ENCODE measurements at places on chromosomes 1 and 21. TPM values are rescaled to one million over a fixed set of nuclear protein-coding genes. Genes with fewer than 3 reads are reported as not detected.
A peak's percentile ranks its signal among the peaks of the same experiment; 100 is the strongest.

DNA sequence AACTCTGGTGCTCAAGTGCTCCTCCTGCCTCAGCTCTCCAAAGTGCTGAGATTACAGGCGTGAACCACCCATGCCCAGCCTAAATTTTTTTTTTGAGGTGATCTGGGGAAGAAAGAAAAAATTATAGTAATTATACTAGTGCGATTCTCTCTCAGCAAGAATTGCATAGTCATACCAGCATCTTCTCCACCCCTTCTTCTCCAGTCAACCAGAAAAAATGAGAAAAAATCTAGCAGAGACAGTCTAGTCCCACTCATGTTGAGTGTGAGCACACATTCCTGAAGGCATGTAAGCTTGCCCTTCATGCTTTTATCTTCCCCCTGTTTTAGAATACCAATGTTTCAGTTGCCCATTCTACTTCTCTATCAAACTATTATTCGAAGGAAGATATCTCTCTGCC is 207.6 kb downstream of the S1PR1 start:
- no peaks in the 10 kb centered on the region for H3K27me3 ChIP-seq
- no peak for DNase-seq
- H3K4me1 ChIP-seq, result peaks cover 36% of the 10 kb centered on the region
- H3K27ac ChIP-seq, result no peak overlapping the region

GRCh38 chr1:61287734-61288133 is 205.4 kb downstream of the NFIA start:
- H3K36me3 ChIP-seq, result peaks cover 5% of the 10 kb centered on the region

GRCh38 chr1:227521782-227522181 is 41.6 kb upstream of the ZNF678 start:
- H3K4me3 ChIP-seq, result no peak overlapping the region
- no peaks in the 10 kb centered on the region for H3K27me3 ChIP-seq
- no peak for DNase-seq
- H3K4me1 ChIP-seq, result no peaks in the 10 kb centered on the region

DNA sequence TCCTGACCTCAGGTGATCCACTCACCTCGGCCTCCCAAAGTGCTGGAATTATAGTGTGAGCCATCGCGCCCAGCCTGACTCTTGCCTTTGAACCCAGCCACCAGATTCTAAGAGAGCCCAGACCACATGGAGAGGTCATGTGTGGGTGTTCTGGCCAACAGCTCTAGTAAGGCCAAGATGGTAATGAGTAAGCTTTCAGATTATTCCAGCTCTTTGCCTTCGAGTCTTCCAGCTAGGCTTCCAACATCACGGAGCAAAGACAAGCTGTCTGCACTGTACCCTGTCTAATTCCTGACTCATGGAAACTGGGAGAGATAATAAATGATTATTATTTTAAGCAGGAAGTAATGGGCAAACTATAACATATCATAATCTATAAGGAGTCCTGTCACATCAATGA is 14.8 kb upstream of the ZFP69B start:
- no peaks in the 10 kb centered on the region for H3K27me3 ChIP-seq
- DNase-seq, result no peak
- H3K27ac ChIP-seq, result no peak overlapping the region
- no peaks in the 10 kb centered on the region for H3K4me1 ChIP-seq

DNA sequence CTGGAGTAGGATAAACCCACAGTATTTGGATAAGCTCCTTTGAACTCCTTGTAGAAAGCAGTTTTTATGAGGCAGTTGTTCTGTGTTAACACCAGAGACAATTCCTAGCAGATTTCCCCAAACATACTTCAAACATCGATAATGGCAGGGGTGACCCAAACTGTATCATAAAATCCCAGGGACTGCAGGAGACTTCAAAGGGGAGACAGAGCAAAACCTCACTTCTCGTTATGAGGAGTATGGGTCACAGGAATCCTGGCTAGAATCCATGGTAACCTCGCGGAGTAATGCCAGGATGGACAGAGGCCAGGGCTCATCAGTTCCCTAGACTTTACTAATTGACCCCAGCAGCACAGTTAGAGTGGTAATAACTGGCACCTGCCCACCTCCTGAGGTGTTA is 148.0 kb downstream of the DHRS3 start:
- DNase-seq, result no peak
- peaks cover 13% of the 10 kb centered on the region for H3K36me3 ChIP-seq
- H3K27me3 ChIP-seq, result no peaks in the 10 kb centered on the region
- H3K4me1 ChIP-seq, result peaks cover 80% of the 10 kb centered on the region
- H3K27ac ChIP-seq, result peak overlapping the region; percentile 90

Gene HAO2
- 0.27 TPM for total RNA-seq

Gene CFHR5
- total RNA-seq, result not detected
